Right atrium auricular region (tissue), 2 donors: ENCODE measurements at places on chromosomes 2 and 18. TPM values are rescaled to one million over a fixed set of nuclear protein-coding genes. Genes with fewer than 3 reads are reported as not detected.

DNA sequence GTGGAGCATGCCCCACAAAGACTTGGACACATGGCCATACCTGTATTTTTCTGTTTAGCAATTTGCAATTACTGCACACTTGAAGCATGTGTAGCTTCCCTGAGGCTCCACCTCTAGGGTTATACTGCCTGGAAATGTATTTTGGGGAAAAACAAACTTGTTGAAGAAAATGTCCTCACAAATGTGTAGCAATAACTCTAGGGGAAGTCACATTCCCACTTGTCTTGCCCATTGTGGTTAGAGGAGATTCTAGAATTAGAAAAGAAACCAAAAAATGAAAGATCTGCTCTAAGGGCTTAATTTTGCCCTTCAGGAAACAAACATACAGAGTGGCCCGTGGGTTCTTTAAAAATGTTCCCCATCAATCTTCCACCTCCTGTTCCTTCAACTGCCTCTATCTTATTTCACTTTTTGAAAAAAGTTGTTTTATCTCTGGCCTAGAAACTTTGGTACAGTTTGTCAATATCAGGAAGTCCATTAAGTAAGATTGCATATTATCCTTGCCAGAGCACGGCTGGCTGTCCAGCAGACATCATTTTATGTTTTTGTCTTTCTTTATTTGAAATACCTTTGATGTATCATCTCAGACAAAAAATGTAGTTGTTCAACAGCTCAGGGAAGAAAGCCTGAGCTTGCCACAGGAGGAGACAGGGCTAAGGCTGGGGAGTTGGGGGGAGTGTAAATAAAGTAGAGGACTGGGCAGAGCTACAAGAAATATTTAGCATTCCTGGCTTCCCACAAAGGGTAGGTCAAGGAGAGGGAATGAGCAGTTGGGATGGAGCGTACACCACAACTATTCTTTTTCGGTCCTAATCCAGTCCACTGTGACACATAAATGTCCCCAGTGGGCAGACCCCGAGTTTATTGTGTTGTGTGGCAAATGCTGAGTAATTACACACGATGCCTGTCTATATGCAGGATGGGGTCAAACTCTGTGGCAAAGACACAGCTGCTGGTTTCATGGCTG is 96.8 kb upstream of the CDC42EP3 start:
- no peak for DNase-seq

DNA sequence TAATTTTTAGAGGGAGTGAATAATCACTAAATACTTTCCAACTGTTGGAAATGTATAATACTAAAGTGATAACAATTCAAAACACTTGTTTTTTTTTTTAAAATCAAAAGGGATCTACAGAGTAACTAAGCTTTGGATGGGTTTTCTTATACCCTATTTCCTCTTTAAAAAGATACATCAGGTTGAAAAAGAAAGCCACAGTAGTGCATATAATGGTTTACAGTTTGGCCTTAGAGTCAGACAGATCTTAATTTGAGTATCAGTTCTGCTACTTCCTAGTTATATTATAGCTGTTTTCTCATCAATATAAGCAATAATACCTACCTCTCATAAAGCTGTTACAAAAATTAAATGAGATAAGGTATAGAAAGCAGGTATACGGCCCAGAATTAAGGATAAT is 28.5 kb downstream of the PSME4 start:
- DNase-seq = no peak

DNA sequence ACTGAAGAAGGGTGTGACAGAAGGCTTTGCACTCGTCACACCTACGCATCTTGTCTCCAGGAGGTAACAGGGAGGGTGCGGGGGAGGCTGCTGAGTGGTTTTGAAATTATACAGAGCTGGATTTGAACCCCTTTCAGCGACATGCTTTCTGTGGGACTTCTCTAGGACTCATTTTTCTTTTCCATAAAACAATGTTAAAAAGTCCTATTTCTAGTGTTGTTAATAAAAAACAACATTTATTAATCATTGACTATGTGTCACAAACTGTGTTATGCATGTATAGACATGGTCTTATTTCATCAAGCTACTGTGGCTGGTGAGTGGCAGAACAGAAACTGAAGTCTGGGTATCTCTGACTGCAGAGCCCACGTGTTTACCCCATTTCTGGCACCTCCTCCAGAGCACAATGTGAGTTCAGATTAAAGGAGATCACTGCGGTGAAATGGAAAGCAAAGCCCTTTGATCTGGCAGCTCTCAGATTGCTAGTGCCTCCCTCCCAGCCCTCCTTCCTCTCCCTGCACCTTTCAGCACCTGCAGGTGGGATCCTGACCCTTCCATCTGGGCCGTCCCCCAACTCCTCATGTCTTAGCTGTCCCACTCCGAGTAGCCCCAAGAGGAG is 315.5 kb upstream of the MYT1L start:
- DNase-seq = no peak

The B4GALT6 gene
- 5.6 TPM for total RNA-seq

The UPP2 gene
- not detected for total RNA-seq

The LRP2 gene
- total RNA-seq = 14.8 TPM

The APLF gene
- total RNA-seq = 8.2 TPM
